Effector CD4-positive, alpha-beta T cell (primary cell): ENCODE measurements at places on chromosomes 13 and 19.
A peak's percentile ranks its signal among the peaks of the same experiment; 100 is the strongest.

GRCh38 chr19:45250216-45250831, 747 bp upstream of the MARK4 start:
- no peak for DNase-seq

GRCh38 chr19:6218491-6219146, 61.2 kb downstream of the MLLT1 start:
- peak; percentile 74 for DNase-seq

DNA sequence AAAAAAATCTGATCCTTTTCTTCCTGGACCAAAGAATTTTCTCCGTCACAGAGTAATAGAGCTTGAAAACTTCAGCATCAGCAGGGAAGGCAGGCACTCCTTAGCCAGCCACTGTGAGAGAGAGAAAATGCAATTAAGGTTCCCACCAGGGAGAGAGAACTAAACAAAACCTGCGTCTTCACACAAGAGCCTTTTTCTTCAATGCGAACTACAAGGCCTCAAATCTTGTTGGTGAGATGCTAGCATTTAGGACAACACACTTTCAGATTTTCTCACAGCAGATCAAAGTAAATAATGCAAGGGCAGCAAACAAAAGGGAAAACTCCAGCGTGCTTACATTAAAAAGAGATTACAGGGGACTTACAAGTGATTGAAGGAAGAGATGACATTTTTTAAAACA, 80.1 kb downstream of the DACH1 start:
- no peak for DNase-seq

GRCh38 chr19:18020212-18021085, 12.5 kb downstream of the ARRDC2 start:
- DNase-seq = no peak

DNA sequence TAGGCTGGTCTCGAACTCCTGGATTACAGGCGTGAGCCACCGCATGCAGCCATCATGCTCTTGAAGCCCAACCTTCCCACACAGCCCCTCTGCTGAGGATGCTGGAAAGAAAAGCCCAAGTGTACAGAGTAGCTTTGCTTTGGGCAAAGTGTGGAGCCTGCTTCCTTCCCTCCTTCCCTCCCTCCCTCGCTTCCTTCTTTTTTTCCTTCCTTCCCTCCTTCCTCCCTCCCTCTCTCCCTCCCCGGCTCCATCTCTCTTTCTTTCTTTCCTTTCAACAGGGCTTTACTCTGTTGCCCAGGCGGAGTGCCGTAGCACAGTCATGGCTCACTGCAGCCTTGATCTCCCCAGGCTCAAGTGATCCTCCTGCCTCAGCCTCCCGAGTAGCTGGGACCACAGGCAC, 2.7 kb downstream of the CC2D1A start:
- DNase-seq = no peak

GRCh38 chr13:27406178-27406939, 18.1 kb upstream of the GTF3A start:
- peak; percentile 27 for DNase-seq
